Heart left ventricle (tissue), 16 donors: ENCODE measurements at places on chromosomes 7 and 10. TPM values are rescaled to one million over a fixed set of nuclear protein-coding genes. Genes with fewer than 3 reads are reported as not detected.

Gene A1CF
- not detected for total RNA-seq

Gene BMPR1A
- 47.7 TPM for total RNA-seq

Gene KLF14
- not detected for total RNA-seq

DNA sequence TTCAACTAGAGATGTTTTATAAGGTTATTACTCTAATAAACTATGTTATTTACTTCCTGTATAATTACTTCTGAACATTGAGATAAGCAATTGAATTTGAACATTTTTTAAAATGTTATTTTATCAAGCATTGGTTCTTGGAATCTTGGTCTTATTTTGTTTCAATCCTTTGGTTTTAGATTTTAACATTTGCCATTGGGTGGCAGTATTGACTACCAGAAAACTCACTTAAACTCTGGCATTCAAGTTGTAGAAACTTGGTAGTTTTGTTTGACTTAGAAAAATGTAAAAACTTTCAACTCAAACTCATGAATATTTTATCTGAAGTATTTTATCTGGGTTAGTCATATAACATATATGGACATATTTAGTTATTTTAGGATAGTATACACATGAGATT, 48.1 kb downstream of the ATRNL1 start:
- no peaks in the 10 kb centered on the region for H3K27me3 ChIP-seq
- DNase-seq, result no peak

GRCh38 chr10:122955892-122956291, 1.9 kb upstream of the C10orf88 start:
- H3K27ac ChIP-seq, result no peak overlapping the region
- H3K36me3 ChIP-seq, result no peaks in the 10 kb centered on the region
- H3K4me1 ChIP-seq, result peaks cover 20% of the 10 kb centered on the region
- no peak overlapping the region for H3K4me3 ChIP-seq
- H3K27me3 ChIP-seq, result no peaks in the 10 kb centered on the region
- DNase-seq, result no peak

- H3K4me1 ChIP-seq, result no peaks in the 10 kb centered on the region
- H3K36me3 ChIP-seq, result no peaks in the 10 kb centered on the region
- H3K4me3 ChIP-seq, result no peak overlapping the region
- DNase-seq, result no peak
These were observed 532.5 kb downstream of the GRM8 start for GRCh38 chr7:126720232-126720631.

- H3K4me3 ChIP-seq, result no peak overlapping the region
- no peaks in the 10 kb centered on the region for H3K36me3 ChIP-seq
- H3K4me1 ChIP-seq, result no peaks in the 10 kb centered on the region
- no peak overlapping the region for H3K27ac ChIP-seq
- no peaks in the 10 kb centered on the region for H3K27me3 ChIP-seq
These were observed 248.7 kb upstream of the TCF7L2 start for GRCh38 chr10:112701211-112701877.

DNA sequence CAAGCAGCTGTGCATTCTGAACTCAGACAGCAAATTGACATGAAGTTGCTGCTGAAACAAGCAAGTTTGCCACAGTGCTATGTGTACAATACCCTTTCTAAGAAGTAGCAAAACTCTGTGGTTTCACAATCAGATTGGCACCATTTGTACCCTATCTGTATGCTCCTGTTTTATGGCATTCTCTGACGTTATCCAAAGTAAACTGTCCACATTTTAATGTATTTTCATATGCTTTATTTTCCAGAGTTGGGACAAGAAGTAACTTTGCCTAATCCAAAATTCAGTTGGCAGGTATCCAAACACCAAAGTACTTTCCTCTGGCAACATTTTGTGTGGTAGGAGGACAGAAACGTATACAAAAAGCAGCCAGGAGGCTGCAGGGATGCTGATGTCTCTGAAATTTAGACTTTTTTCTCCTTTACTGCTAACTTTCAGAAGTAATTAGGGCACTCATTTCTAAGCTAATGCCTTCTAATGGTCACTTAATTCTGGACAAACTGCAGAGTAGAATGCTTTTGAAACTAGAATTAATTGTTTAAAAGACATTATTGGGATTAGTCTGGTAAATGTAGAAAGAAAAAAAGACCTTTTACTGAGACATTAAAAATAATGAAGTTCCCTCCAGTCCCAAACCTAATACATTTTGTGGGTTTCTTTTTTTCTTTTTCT, 414.7 kb upstream of the NRP1 start:
- DNase-seq, result no peak
- no peaks in the 10 kb centered on the region for H3K27me3 ChIP-seq
- H3K36me3 ChIP-seq, result no peaks in the 10 kb centered on the region
- peak overlapping the region; percentile 2 for H3K27ac ChIP-seq
- no peak overlapping the region for H3K4me3 ChIP-seq

GRCh38 chr10:76316234-76316633, 884.8 kb downstream of the LRMDA start:
- no peak for DNase-seq
- H3K27ac ChIP-seq, result no peak overlapping the region
- no peaks in the 10 kb centered on the region for H3K27me3 ChIP-seq
- H3K4me1 ChIP-seq, result no peaks in the 10 kb centered on the region

- H3K27me3 ChIP-seq, result no peaks in the 10 kb centered on the region
- no peaks in the 10 kb centered on the region for H3K4me1 ChIP-seq
- H3K36me3 ChIP-seq, result peaks cover 44% of the 10 kb centered on the region
- no peak overlapping the region for H3K4me3 ChIP-seq
- no peak for DNase-seq
These were observed 55.0 kb downstream of the C1GALT1 start for GRCh38 chr7:7237201-7237977.

- H3K27ac ChIP-seq, result no peak overlapping the region
- peaks cover 26% of the 10 kb centered on the region for H3K4me1 ChIP-seq
- no peak for DNase-seq
- no peak overlapping the region for H3K4me3 ChIP-seq
These were observed 99.2 kb downstream of the GRK5 start for GRCh38 chr10:119306514-119306951.
